ENCODE measurements at places on chromosomes 4 and X.

DNA sequence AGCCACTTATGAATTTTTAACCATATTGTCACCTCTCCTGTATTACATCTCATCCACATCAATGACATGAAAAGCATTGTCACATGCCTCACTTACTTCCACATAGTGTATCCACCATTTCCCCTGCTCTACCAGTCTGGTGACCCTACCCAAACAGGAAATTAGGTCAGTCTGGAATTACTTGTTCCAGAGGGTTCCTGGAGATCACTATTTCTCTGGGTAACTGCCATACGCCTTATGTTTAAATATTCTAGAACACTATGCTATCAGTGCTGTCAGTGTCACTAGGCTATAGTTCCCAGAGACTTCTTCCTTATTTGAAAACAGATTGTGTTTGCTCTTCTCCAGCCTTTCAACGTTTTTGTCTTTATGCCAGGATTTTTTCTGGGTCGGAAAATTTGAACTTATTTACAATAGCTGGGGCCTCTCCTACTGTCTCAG, 15.0 kb downstream of the SRPX2 start:
- DNase-seq: no peak

DNA sequence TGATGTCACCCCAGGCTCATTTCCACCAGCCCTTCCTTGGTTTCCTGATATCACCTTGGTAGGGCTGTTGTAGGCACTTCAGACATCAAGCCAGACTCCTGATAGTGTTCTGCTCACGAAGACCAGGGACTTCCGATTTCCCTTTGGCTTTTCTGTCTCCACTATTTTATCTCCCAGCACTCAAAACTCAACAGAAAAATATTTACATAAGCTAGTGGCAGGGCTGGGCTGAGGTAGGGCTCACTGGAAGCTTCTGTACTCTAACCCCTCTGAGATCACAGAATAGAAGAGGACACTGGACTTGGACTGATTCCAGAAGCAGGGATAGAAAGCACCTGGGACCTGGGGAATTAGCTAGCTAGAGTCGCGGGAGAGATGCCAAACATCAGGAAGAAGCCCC, 34.4 kb upstream of the EFNB1 start:
- no peak for DNase-seq

DNA sequence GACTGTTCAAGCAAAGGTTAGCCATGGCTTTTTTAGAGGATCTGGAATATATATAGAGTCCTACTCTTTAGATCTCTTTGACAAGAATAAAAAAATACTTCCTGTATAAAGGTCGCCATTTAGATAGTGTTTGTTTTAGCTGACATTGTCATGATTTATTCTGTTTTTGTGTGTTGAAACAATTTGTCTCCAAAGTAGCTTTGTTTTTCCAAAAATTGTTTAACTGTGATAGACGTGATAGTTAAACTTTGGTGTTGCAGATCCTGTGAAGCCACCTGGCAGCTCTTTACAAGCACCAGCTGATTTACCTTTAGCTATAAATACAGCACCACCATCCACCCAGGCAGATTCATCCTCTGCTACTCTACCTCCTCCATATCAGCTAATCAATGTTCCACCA, 80.3 kb upstream of the SMARCA5 start:
- DNase-seq: no peak

DNA sequence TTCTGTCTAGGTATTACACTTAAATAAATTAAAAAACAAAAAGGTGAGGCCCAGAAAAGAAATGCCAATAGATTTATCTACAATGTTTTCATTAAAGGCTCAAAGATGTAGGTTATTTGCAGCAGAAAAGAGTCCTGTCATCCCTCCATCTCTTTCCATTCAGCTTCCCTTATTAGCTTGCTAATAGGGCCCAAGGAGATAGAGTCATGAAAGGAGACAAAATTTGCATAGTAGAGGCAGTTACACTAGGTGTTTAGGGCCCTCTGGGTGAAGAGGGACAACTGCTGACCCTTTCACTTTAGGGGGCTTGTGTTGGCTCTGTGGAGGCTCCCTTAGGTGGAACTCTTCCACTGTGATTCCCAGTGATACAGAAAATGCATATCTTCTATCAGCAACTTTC, 58.4 kb upstream of the TACR3 start:
- no peak for DNase-seq

GRCh38 chrX:52811065-52811625, at the start of gene XAGE5:
Gene XAGE5 (plus strand): TSS chrX:52811287. CDS start chrX:52812567, 1,280 bp downstream.
- DNase-seq: no peak

DNA sequence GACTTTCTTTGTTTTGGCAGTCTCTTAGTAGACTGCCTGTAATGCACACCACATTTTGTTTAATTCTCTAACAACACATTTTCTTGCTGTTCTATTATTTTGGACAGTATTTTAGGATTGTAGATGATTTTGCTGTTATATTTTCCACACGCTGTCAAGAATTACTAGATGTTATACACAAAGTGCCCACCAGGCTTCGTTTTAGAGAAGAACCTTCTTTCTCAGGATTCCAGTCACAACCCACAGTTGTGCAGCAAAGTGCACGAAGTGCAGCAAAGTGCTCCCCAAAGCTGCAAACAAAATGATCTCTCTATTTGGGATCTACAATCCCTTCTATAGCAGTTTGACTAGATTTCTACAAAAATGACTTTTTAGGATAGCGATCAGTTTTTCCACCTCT, 2.4 kb downstream of the ZNF141 start:
- DNase-seq: no peak

GRCh38 chrX:119389214-119389613, 9.9 kb upstream of the SLC25A43 start:
- no peak for DNase-seq

GRCh38 chr4:110474481-110474880, 1.5 kb upstream of the ENPEP start:
- DNase-seq: no peak

DNA sequence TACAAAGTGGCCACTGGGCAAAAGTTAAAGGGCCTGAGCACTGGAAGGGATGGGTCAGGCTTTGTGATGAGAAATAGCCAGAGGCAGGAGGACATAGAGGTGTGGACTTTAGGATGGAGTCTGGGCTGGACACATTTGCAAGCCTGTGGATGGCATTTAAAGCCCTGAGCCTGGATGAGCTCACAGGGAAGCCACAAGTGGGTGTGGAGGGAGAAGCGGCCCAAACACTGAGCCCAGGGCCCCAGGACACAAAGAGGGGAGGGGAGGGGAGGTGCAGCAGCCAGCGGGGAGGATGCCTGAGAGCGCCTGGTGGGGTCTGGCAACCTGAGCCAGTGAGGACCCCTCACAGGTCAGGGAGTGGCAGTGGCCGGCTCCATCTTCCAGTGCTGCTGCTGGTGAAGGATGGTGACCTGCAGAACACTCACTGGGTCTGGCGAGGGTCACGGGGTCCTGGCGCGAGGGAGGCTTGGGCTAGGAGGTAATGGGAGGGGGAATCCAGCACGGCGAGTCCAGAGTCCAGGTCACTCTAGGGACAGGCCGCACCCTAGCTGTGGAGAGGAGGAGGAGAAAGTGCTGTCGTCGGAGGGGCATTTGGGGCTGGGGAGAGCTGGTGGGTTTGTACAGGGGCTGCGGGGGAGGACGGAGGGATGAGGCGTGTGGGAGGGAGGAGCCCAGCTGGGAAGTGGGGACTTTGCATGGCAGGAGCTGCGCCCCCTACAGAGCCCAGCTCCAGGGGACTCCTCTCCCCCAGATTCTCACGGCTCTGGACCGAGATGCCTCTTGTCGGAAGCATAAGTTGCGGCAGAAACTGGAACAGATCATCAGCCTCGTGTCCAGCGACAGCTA, 7.0 kb downstream of the LAGE3 start:
- DNase-seq: no peak
